Glutamatergic neuron (in vitro differentiated cells): ENCODE measurements at places on chromosomes 2 and 18. TPM values are rescaled to one million over a fixed set of nuclear protein-coding genes. Genes with fewer than 3 reads are reported as not detected.
A peak's percentile ranks its signal among the peaks of the same experiment; 100 is the strongest.

The IL36B gene
- total RNA-seq = not detected

The ADAM23 gene
- total RNA-seq = 16.4 TPM

The TMEM182 gene
- total RNA-seq = 5.8 TPM

DNA sequence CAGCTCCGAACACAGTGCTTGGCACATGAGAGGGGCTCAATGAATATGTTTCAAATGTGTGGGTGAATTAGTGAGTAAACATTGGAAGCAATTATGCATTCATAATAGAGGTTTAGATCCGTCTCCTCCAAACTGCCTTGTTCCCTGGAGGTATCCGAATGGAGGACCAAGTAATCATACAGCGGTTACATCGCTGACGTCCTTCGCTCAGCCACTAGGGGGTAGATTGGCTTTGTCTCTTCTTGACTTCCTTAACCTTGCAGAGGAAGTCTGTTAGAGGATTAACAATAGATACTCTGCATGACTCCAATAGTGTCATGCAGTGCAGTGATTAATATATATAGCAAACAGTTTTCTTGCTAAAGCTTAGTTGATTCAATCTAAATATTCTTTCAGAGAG, 517.0 kb downstream of the PTPRM start:
- DNase-seq = peak; percentile 69

DNA sequence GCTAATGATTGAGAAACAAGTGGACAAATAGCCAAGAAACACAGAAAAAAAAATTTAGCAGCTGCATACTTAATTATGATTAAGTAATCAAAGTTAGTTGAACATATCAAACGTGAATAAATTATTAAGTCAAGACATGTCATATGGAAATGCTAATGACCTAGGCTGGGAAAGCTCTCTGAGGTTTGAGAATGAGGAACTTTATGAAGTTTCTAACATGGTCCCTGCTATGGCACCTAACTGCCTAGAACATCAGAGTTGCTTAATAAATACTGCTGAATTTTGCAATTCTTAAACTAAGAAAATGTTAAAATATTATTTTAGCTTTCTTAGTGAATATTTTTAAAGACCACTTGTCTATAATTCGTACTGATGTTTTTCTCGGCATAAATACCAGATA, 99.8 kb downstream of the AFF3 start:
- DNase-seq = no peak
